ENCODE measurements at places on chromosomes 16 and 17.
A peak's percentile ranks its signal among the peaks of the same experiment; 100 is the strongest.

DNA sequence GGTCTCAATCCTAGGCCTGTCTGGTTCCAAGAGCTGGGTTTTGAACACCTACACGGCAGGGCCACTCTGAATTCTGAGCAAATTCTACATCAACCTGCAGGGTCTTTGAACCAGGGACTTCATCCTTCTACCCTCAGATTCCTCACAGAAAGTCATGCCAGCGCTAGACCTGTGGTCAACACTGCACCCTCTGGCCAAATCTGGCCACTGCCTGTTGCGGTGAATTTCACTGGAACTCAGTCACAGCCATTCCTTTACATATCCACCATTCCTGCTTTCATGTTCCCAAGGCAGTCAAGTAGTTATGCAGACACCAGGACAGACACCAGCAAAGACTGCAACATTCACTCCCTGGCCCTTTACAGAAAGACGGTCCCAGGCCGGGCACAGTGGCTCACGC, 144.6 kb downstream of the C16orf95 start:
- no peak for DNase-seq

DNA sequence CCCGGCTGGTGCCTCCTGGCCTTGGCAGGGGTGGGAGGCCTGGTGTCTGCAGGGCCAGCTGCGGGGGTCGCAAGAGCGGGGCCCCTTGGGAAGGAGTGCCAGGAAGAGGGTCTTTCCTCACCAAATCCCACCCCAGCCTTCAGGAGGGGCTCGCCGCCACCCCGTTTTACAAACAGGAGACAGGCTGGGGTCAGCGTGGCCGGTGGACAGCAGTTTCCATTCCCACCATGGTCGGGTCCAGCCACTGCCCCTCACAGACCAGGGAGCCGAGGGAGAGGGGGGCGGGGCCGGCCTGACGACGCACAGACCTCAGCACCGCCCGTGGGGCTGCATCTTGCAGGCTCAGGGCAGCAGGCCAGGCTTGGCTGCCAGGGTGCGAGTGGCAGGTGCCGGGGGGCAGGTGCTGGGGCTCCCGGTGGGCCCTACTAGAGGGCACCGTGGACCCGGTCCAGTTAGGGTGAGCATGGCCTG, 7.6 kb downstream of the CBFA2T3 start:
- no peak for DNase-seq

- no peak for DNase-seq
Observed at GRCh38 chr17:76264425-76264754, 758 bp upstream of the UBALD2 start.

- no peak for DNase-seq
Observed at GRCh38 chr16:87569601-87570571, 32.4 kb upstream of the JPH3 start.

DNA sequence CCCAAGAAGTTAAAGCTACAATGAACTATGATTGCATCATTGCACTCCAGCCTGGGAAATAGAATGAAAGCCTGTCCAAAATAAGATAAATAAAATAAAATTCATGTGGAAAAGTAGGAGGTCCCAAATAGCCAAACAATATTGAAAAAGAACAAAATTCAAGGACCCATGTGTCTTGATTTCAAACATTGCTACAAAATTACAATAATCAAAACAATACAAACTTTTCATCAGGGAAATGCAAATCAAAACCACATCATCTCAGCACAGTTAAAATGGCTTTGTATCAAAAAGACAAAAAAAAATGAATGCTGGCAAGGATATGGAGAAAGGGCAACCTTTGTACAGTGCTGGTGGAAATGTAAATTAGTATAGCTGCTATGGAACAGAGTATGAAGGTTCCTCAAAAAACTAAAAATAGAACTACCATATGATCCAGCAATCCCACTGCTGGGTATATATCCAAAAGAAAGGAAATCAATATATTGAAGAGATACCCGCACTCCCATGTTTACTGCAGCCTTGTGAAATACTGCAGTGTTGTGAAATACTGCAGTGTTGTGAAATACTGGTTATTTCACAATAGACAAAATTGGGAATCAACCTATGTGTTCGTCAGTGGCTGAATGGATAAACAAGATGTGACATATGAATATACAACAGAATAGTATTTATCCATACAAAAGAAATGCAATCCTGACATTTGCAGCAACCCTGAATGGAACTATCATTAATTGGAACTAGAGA, 24.5 kb upstream of the ZNF287 start:
- no peak for DNase-seq

DNA sequence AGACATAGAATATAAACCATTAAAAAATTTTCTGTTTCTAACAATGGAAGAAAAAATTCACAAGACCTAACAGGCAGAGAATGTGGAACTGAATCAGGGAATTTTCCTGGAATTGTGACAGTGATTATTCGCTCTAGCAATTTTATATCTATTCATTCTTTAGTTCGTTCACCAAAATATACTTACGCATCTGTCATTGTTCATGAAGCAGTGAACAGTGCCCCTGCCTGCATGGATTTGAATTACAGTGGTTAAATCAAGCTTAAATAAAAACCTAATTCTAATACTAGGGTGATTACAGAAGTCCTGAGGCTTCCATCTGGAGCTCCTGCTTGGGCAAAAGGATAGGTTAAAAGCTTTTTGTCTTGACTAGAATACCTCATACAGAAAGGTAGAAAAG, 48.6 kb downstream of the ABCA8 start:
- DNase-seq, result no peak

- no peak for DNase-seq
Observed at GRCh38 chr16:56047307-56048234, 143.7 kb upstream of the GNAO1 start.

DNA sequence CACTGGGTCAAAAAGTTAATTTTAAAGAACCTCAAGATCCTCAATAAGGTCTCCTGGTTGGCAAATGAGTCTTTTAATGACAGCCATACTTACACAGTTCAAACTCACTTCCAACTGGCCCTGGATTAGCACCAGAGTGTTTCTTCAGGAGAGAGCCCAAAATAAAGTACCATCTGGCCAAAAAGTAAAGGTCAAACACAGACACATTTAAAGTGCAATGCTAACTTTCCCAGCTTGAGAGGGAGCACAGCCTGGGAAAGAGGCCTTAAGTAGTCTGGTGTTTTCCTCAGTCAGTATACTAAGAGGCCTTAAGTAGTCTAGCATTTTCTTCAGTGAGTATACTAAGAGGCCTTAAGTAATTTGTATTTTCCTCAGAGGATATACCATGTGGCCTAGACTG, 46.6 kb upstream of the ERN1 start:
- DNase-seq, result no peak

DNA sequence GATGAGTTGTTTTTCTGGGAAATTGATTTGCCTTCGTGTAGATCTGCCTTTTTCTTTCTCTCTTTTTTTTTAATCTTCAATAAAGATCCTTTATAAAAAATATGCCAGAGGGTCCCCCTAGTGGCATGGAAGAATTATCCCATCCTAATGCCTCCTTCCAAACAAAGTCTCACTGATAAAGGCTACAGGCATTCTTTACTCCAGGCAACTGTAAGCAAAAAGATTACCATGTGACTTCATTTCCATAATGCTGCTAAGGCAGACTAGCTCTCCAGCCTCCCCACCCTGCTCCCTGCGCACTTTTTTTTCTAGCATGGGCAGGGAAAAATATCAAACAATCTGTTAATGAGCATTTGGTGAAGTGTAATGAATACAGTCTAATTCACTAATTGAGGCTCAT, 220.2 kb upstream of the CDH8 start:
- no peak for DNase-seq

GRCh38 chr16:22184615-22184968, 21.5 kb upstream of the EEF2K start:
- DNase-seq, result no peak

GRCh38 chr17:29948448-29949215, 7.2 kb downstream of the EFCAB5 start:
- no peak for DNase-seq

- DNase-seq, result peak; percentile 45
Observed at GRCh38 chr16:80319181-80319580, 221.6 kb upstream of the DYNLRB2 start.

- DNase-seq, result no peak
Observed at GRCh38 chr17:74776990-74777389, 845 bp upstream of the NAT9 start.

GRCh38 chr17:58829172-58829637, 73.6 kb downstream of the PPM1E start:
- DNase-seq, result no peak

- DNase-seq, result no peak
Observed at GRCh38 chr17:72271603-72272002, 150.8 kb downstream of the SOX9 start.

DNA sequence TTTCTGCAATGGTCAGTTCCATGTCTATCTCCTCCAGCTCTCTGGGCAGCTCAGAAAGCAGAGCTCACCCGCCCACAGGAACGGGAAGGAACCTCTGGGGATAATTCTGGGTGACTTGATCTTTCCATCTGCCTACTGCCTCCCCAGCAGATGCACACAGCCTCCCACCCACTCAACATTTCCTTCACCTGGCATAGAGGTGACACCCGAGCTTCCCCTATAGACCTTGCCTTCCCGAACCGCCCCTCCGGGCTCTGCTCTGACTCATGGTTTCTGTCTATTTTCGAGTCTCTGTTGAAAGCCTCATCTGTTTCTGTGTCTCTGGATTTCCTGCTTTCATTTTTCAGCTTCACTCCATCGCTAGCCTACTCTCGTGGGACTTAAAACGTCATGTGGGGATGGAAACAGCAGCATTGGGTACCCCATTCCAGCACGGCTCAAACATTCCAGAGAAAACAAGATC, 11.4 kb downstream of the GGA3 start:
- no peak for DNase-seq

DNA sequence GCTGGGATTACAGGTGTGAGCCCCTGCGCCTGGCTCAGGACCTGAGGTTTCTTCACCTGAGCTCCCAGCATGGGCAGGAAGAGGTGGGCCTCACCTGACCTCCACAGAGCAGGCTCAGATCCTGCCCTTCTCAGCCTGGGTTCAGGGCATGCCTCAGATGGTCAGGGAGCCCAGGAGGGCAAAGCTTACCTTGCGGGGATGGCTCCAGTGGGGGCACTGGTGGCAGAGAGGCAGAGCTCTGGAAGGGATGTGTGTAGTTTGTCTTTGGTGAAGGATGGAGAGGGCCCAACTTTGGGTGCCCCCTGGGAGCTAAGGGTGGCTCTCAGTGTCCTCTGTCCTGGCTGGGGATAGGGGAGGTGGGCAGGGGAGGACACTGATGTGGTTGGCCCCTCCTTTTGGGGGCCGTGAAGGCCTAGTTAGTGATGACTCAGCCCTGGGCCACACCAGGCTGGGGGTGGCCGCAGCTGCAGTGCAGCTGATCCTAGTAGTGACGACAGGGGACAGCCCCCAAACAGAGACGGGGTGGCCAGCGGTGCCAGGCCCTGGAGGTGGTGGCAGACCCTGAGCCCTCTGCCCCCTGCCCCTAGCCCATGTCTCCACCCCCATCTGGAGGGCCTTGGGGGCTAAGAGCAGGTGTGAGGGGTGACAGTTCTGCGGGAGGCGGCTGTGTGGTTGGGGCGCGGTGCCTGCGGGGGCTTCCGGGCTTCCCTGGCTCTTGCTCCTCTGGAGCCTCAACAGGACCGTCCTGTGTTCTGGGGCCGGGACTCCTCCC, 5.8 kb downstream of the NHERF2 start:
- no peak for DNase-seq

DNA sequence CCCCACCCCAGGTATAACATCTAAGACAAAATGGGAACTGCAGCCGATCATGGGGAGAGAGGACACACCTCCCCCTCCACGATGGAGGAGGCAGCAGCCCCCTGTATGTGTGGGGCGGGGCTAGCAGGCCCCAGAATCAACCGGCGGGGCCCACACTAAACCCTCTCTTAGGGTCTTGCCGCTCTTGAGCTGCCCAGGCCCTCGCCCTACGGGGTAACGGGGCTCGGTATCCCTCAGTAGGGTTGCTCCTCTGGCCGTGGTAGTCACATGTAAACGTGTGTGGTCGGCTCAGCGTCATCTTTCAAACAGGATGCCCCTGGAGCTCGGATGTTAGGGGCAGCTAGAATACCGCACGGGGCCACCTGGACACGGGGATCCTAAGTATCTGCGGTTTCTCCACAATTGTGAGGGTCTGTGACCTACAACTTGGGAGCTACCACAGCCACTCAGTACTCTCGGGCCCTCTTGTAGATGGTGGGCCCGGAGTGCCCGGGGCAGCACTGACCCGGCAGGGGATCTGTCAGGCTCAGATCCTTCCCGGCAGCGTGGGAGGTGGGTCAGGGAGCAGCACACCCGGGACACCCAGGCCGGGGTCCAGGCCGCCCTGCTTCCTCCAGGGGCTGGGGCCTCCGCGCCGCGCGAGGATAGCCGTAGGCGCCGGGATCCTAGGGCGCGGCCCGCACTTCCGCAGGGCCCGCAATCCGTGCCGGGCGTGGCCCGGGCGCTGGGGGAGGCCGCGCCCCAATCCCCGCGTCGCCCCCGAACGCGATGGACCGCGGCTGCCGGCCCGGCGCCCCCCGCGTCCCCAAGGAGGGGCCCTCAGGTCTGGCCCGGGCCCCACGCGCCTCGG, 781 bp downstream of the ARHGDIA start:
- no peak for DNase-seq

GRCh38 chr16:4182581-4183236, 59.2 kb downstream of the SRL start:
- DNase-seq, result no peak

- peak; percentile 64 for DNase-seq
Observed at GRCh38 chr17:75749545-75750389, 15.2 kb downstream of the GALK1 start.

GRCh38 chr16:81053761-81054160, 18.1 kb downstream of the ATMIN start:
- DNase-seq, result no peak

GRCh38 chr17:40450175-40450574, 6.9 kb downstream of the IGFBP4 start:
- peak; percentile 46 for DNase-seq

DNA sequence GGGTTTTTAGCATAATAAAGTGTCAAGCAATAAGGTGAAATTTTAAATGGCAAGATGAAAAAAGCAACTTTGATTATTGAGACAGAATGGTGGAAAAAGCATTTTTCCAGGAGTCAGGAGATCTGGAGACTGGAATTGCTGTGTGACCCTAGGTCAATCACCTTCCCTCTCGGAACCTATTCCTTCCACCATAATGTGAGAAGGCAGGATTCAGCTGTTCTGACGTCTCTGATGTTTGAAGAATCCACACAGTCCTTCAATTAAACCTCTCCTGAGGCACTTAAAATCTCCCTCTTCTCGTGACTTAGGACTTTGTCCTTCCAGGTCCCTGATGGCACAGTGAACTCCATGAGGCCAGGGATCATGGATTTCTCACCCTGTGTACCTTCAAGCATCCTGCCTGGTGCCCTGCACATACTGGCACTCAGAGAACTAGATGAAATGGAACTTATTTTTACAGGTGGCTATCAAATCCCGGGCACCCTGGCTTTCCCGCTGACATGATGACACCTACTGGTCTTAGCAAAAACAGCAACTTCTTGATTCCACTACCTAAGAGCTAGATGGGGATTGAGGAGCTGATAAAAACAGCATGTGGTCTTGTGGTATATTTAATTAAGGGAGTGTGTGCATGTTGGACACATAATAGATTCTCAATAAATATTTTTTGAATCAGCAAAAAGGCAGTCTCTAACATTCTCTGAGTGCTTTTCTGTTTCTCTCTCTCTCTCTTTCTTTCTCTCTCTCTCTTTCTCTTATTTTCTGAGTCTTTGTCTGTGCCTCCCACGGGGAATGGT, 2.3 kb upstream of the CCDC182 start:
- DNase-seq, result peak; percentile 32

- no peak for DNase-seq
Observed at GRCh38 chr17:40014375-40014980, 762 bp upstream of the CSF3 start.

Measured in 8988T (cell line).